CD4-positive, alpha-beta T cell (primary cell): ENCODE measurements at places on chromosomes 3 and 15. TPM values are rescaled to one million over a fixed set of nuclear protein-coding genes. Genes with fewer than 3 reads are reported as not detected.
A peak's percentile ranks its signal among the peaks of the same experiment; 100 is the strongest.

- H3K36me3 ChIP-seq = no peaks in the 10 kb centered on the region
- no peak overlapping the region for H3K4me3 ChIP-seq
- peaks cover 20% of the 10 kb centered on the region for H3K4me1 ChIP-seq
- DNase-seq = no peak
Observed at GRCh38 chr3:39261726-39262125, 18.1 kb downstream of the CX3CR1 start.

DNA sequence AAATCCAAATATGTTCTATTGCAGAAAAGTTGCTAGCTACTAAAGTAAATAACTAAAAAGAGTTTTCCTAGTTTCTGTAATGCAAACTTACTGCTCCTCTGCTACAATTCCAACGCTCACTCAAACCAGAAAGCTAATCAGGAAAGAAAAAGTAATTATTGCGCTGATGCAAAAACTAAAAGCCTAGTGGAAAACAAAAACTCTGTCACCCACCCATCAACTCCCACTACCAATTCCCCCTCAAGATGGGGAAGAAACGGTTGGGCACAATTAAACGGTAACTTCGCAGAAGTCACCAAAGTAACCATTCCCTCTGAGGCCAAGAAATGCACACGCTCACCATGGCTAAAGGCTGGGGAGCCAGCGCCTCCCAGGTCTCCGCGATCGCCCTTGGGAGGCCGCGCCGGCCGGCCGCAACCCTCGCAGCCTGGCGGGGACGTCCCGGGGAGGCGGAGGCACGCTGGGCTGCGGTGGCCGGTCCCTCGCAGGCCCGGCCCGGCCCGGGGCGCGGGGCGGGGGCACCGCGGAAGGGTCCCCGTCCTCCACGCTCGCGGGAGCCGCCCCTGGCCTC, 684 bp downstream of the SLTM start:
- DNase-seq = no peak
- H3K4me1 ChIP-seq = peaks cover 15% of the 10 kb centered on the region
- peak overlapping the region; percentile 96 for H3K27ac ChIP-seq
- no peaks in the 10 kb centered on the region for H3K27me3 ChIP-seq
- peak overlapping the region; percentile 86 for H3K4me3 ChIP-seq

Gene GOLGA8J
- total RNA-seq = not detected

DNA sequence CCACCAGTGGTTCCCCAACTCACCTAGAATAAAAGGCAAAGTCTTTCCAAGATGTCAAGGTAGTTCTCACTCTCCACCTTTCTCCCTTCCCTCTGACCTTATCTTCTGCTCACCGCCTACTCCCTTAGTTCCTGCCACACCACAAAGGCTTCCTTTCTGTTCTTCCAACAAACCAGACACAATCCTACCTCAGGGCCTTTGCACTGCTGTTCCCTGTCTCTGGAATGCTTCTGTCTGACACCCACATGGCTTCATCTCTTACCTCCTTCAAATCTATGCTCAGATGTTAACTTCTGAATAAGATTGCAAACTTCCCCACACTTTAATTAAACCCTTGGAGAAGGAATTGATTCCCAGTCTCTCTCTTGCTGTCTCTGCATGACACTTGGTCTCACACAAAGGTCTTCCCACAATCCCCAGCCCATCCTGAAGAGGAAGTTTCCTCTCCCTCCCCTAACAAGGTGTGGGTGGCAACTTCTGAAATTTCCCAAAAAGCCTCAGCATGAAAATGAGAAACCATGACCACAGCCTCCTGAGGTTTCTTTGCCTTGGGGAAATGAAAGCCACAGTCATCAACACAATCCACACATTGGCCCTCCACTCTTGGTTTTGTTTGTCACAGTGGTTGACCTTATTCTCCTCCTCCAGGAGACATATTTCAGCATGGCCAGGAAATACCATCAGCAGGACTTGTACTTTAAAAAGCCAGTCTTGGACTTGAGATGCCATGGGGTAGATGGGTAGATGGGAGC, 3.0 kb upstream of the RYK start:
- H3K36me3 ChIP-seq = no peaks in the 10 kb centered on the region
- no peak overlapping the region for H3K4me3 ChIP-seq
- H3K27me3 ChIP-seq = no peaks in the 10 kb centered on the region
- no peak overlapping the region for H3K27ac ChIP-seq
- H3K4me1 ChIP-seq = peaks cover 13% of the 10 kb centered on the region
- DNase-seq = no peak

DNA sequence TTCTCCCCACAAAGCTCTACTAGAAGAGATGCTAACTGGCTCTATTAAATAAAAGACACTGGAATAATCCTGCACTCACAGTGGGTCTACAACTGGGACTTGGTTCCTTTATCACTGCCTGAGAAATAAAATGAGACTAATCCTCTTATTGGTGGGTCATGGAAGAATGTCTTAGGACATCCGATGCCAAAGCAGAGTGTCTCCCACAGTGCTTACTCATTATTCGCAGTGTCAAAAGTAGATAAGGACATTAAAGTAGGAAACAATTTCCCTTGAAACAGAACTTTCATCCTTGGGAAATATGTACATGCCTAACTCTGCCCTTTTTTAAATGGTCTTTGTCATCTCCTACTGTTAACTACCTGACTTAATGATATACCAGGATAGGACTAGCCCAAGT, 71.5 kb downstream of the GSK3B start:
- H3K4me1 ChIP-seq = peaks cover 10% of the 10 kb centered on the region
- H3K4me3 ChIP-seq = no peak overlapping the region
- DNase-seq = no peak
- no peak overlapping the region for H3K27ac ChIP-seq
